ENCODE measurements at places on chromosomes 3 and 15.

GRCh38 chr3:106176734-106177133 is 307.9 kb upstream of the CBLB start:
- DNase-seq = no peak

DNA sequence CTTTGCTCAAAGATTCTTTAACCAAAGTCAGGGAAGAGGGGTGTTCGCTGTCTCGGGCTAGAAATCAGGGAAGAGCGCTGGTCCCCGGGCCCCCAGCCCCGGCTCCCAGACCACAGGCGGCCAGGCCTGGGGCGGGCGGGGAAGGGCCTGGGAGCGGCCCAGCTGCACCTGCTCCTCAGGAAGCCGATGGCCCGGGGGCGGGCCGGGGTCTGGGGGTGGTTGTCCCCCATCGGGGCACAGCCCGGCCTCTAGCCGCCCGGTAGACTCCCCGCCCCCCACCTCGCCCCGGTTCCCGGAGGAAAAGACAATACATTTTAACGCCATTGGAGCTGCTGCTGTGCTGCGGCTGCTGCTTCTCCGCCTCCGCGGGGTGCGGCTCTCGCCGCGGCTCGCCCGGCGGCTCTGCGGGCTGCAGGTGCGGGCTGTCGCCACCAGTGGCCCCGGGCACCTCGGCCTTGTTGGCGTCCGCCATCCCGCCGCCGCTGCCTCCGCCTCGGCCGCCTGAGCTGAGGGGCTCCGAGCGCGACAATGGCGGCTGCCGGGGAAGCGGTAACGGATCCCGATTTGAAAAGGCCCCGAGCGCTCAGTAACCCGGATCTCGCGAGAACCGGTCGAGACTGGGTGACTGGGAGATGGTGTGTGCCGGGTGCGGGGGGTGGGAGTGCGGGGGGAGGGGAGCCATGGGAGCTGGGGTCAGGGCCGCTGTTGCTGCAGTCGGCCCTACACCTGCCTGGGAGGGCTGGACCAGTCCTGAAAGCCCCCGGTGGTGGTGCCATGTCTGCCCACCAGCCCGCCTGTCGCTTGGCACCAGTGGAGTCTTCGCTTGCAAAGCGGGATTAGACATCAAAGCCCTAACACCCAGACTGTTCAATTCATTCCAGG is at the start of gene MYEF2:
Gene MYEF2 (minus strand): TSS at position 530 of the 882 bp plus-strand sequence. CDS start 58 bp downstream, at position 472.
- no peak for DNase-seq

DNA sequence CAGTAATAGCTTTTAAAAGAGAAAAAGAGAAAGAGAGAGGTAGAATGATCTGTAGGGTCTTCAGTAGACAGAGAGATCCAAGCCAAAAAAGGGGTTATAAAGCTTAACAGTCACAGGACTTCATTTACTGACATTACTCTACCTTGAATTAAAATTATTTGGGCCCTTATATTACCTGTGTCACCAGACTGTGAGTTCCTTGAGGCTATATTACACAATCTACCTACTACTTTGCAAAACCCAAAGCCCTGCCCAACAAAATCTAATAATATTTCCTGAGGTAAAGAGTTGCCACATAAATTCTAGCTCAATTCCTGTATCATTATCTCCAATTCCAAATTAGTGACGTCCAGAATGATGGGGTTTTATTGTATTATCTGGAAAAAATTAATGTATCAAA is 1.9 kb downstream of the UBR1 start:
- DNase-seq = no peak

DNA sequence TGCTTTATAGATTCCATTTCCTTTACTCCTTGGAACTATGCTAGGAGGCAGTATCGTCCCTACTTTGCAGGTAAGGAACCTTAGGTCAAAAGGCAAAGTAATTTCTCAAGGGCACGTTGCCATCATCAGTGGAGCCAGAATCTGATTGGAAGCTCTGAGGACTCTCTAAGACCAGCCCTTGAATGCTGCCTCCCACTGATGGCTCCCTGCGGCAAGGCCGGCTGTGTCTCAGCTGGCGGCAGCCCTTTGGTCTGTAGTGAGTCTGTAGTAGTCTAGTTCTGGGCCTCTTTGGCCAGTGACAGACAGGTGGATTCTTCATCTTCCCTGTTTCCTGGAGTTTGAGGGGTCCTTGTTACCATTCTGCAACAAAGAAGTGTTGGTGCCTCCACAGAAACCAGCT is 76.2 kb downstream of the PCCB start:
- DNase-seq = no peak

- DNase-seq = no peak
Observed at GRCh38 chr3:17645074-17645698, 97.2 kb downstream of the TBC1D5 start.

DNA sequence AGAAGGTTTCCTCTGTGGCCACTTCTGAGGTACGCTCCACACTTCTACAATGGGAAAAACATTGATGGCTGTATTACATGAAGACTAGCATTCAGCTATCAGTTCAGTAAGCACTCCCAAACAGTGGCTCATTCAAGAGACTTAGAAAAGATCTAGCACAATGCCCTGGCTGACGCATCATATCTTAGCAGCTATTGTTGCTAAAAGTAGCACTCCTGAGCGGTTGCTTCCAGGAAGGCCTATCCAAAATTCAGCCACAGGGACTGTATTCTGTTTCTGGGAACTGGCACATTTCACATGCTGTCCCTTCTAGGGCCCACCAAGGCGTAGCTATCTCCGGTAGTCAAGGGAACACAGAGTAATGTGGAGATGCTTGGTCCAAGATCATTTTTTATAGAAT is 21.2 kb upstream of the SPRED1 start:
- DNase-seq = no peak

- no peak for DNase-seq
Observed at GRCh38 chr15:70559265-70560239, 203.8 kb downstream of the UACA start.

All from cortex of kidney (tissue), 1 donor.